ENCODE measurements at places on chromosomes 3 and 15.

DNA sequence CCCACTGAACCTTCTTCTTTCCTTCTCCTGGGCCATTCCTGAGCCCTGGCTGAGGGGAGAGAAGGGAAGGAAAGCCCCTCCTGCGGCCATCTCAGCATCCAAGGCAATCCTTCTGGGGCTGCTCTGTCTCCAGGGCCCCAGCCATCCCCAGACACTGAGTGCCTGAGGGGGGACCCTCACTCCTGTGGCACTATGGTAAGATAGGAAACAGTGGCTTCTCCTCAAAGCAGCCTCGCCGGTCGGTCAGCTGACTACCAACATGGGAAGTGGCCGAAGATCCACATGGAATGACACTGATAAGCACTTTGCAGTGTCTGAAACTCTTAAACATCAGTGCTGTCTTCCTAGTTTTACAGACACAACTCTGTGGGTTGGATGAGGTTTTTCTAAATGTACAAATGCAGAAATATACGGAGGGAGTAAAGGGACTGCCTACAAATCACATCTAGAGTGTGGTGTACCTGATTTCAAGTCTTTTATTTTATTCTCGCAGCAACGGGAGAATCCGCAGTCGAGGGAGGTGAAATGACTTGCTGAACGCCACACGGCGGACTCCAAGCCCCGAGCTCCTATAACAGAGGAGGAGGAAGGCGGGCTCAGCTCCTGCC is 973 bp upstream of the ITPKA start:
- no peak for DNase-seq

GRCh38 chr15:60374628-60375081 is 23.1 kb downstream of the ANXA2 start:
- no peak for DNase-seq

GRCh38 chr3:47315069-47315647 is 32.4 kb downstream of the KLHL18 start:
- no peak for DNase-seq

GRCh38 chr15:57553526-57553925 is 38.2 kb upstream of the MYZAP start:
- no peak for DNase-seq

DNA sequence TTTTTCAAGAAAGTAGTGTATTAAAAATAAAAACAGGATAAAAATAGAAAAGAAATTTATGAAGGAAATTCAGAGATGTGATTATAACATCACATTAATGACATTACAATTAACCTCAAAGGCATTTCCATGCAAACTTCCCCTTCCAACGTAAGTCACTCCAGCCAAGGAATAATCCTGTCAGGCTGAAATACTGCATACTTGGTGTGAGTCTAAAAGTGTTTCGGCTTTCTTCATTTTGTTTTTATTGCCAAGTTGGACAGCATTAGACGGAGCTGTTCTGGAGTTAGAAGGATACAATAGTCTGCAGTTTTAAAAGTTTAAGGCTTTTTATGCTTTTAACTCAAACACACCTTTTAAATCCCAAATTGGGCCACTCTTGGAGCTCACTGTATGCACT is 435.0 kb downstream of the MECOM start:
- no peak for DNase-seq

Measured in right forelimb (tissue), 1 donor.